Fibroblast of skin of right quadriceps (primary cell): ENCODE measurements at places on chromosomes 6 and 20.

DNA sequence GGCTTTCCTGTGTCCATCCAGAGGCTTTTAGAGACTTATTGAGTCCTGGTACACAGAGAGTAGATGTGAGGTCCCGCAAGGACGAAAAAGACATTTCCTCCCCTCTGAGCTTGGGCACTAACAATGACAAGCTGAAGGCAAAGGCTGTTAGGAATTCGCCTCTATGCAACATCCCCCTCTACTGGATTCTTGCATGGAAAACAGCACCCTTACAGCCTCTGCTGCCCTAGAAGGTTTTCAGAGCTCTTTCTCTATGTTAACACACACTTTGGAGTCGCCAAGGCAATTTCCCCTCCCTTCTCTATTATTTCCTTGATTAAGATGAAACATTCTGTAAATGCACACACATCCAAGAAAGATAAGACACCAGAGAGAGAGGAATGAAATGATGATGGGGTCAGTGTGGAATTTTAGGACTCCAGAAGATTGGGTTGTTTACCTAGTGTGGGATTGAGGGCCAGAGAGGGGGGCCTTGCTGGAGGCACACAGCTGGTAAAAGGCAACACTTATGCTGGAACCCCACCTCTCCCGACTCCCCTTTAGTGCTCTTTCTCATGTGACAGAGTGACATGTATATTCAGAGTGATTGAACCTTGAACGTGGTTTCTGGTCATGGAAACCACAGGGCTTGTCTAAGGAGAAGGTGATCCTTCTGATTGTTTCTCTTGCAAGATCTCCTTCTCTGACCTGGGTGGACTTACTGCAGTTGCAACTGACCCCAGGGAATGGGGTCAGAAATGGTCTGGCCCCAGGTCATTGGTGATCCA lies 300.7 kb downstream of the CLIC5 start:
- DNase-seq, result peak; percentile 90

GRCh38 chr6:74182992-74183391 lies 487.0 kb downstream of the CD109 start:
- DNase-seq, result no peak

GRCh38 chr6:5999688-6000608 lies 6.8 kb downstream of the NRN1 start:
- no peak for DNase-seq

GRCh38 chr20:54078296-54078984 lies 8.0 kb upstream of the BCAS1 start:
- DNase-seq, result no peak

DNA sequence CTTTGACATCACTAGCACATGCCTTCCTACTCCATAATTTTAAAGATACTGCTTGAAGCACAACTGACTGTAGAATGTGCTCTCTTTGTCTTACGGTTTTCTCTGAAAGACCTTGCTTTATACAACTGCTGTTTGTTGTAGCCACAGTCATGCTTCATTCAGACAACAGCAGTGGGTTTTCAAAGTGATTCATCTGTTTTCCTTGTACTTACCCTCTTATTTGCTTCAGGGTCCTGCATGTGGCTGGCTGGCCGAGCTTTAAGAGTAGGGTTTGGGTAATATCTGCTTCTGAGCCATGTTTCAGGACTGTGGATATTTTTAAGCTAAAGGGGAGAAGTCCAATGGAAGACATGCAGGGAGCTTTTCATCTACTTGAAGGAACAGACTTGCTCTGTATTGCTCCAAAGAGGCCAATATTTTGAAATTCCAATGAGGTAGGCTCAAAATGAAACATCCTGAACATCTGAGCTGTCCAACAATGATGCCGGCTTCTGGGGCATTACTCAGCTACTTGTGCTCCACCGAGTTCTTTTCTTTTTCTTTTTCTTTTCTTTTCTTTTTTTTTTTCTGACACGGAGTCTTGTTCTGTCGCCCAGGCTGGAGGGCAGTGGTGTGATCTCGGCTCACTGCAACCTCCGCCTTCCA lies 160.2 kb upstream of the SGK1 start:
- peak; percentile 13 for DNase-seq

GRCh38 chr6:137864812-137865508 lies 2.1 kb upstream of the TNFAIP3 start:
- no peak for DNase-seq

- peak; percentile 64 for DNase-seq
Observed at GRCh38 chr20:8394308-8394945, 262.4 kb downstream of the PLCB1 start.

DNA sequence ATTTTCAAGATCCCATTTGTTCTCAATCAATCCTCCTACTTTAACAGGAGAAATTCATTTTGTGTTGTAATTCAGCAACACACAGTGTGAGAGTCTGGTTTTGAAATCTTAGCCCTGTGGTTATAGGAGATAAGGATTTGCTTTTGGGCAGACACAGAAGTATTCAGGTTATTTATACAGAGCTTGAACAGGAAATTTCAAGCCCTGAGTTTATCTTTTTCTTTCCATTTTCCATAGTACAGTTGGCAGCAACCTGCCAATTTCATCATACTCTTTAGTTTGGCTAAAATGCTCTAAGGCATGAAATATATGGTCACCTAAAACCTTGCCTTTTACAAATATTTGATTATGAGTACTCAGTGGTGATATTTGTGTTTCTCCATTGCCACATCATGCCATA lies 41.4 kb downstream of the PKIB start:
- DNase-seq, result no peak

- DNase-seq, result no peak
Observed at GRCh38 chr6:50819466-50819903, 814 bp downstream of the TFAP2B start.

DNA sequence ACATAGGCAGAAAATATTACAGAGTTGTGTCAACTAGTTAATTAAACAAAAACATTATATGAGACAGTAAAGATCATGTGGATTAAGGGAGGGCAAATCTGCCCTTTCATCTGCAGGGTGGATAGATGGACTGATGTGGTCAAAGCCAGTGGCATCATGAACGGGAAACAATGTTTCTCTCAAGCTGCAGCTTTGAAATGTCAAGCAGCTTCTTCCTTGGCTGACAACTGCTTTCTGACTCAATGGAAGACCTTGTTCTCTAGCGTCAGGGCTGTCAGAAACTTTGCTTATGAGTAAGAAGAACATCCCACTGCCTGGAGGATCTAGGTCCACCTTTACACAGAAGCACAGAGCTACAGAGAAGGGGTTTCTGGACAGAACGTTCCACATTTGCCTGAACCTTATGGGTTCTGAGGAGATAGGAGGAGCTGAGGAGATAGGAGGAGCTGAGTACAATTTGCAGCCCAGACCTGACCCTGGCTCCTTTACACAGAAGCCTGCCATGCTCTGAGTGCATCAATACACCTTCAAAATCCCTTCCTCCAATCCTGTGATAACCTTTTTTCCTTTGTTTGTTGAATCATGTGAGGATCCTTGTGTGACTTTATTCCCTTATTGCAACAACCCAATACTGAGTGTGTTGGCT lies 6.1 kb downstream of the CST5 start:
- DNase-seq, result no peak

DNA sequence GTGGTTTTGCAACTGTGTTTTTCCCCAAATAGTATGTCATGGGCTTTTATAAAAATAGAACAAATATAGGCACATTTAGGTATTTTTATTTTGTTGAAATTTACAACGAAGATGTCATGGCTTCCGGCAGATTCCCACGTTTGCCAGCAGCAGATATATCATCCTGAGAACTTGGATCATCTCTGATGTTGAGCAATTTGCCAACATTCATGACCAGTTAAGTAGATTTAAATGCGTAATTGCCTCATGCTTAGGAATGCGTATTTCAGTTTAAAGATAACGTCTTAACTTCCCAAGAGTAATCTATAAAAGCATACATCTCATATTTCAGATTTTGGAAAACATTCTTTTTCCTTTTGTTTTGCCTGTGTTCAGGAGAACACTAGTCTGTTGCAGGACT lies 457.8 kb downstream of the QKI start:
- DNase-seq, result peak; percentile 91

DNA sequence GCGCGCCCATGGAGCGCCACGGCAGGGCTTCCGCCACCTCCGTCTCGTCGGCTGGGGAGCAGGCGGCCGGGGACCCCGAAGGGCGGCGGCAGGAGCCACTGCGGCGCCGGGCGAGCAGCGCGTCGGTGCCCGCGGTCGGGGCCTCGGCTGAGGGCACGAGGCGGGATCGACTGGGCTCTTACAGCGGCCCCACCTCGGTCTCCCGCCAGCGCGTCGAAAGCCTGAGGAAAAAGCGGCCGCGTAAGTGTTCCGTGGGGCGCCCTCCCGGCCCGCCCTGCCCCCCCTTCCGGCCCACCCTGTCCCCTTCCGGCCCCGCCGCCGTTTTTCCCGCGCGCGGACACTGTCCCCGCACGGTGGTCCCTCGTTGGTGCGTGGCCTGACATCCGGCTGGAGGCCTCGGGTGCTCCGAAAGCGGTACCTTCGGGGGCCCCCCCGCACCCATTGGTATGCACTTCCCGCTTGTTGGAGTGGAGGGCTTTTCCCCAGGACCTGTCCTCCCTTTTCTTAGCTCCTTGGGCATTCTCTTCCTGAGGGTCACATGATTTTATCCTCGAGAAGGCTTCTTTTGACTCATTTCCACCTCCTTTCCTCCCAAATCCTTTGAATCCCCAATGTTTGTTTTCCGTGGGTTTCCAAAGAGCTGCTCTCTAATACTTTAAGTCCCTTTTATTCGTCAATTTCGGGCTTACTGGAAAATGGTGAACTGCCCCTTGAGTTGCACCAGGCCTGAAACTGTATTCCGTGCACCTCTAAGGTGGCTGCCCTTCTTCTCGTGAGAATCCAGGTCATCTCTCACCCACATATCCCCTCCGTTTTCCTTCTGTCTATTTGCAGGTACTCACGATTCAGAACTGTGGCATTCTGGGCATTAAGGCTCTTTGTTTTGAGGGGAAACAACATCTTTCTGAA lies 556 bp downstream of the PANK2 start:
- DNase-seq, result peak; percentile 11

- peak; percentile 93 for DNase-seq
Observed at GRCh38 chr6:81890846-81891245, 138.4 kb upstream of the TENT5A start.

DNA sequence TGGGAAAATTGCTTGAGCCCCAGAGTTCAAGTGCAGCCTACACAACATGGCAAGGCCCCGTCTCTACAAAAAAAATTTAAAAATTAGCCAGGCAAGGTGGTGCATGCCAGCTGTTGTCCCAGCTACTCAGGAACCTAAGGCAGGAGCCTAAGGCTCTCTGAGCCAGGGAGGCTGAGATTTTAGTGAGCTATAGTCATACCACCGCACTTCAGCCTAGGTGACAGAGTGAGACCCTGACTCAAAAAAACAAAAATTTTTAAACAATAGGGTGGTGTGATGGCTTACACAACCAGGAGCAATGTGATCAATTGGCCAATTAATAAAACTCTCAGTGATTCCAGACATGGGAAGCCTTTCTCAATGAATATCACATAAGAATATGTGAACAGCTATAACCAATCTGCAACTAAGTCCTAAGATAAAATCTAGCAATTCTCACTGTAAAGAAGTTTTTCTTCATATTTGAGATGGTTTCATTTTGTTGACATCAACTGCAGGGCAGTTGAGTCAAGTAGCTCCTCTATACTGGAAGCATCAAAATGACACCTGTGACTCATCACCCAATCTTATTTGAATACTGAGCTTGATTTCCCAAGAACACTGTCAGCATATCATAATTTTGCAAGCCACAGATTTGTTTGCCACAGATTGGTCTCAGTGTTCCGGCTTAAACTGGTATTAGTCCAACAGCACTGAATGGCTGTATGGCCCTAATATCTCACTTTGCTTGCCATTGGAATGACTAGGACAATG lies 169.0 kb upstream of the GJE1 start:
- DNase-seq, result peak; percentile 34

DNA sequence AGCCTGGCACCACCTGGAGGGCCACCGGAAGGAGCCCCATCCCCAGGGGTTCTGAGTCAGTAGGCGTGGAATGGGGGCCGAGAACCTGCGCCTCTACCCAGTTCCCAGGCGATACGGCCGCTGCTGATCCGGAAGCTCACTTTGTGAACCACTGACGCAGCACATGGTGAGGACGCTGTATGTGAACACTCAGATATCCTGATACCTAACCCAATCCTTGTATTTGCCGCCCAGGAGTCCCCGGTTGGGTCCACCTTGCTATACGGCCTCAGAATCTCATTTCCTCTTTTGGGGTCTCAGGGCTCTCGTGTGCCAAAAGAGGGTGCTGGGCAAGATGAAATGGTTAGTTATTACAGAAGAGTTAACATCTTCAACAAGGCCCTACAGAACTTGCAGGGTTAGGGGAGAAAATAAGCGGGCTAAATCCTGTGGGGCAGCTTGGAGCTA lies 604 bp upstream of the RAB5IF start:
- DNase-seq, result no peak

- DNase-seq, result no peak
Observed at GRCh38 chr6:42409581-42409980, 42.1 kb downstream of the TRERF1 start.

- peak; percentile 86 for DNase-seq
Observed at GRCh38 chr20:44026647-44027342, 112.1 kb downstream of the TOX2 start.

DNA sequence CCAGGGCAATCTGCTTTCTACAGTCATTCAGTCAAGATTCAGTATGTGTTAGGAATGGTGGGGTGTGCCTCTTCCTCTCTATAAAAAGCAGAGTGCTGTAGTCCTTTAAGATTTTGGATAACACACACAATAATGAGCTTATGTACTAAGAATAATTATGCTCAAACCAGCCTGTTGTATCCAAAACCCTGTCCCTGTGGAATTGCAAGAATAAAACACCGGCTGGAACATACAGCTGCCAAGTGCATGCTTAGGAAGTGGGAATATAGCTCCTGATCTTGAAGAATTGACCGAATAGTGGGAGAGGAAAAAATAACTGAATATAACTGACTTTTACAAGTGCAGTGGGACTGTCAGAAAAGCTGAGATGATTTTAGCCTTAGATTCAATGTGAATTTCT lies 979 bp upstream of the MOCS1 start:
- DNase-seq, result no peak

DNA sequence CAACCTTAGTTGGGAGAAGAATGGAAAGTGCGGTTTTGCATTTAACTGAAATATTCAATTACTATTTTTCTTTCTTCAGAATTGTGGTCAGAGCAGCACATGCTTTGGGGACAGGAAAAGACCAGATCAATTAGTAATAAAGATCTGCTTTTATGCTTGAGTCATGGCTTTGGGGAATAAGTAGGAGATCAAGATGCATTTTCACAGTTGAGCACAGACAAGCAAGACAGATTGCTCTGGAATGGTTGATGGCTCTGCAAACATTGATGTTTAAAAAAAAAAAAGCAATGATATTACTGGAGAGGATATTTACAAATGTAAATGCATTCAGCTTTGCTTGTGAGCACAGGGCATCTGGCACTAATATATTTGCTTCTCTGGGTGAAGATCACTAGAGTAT lies 224.4 kb upstream of the SASH1 start:
- DNase-seq, result no peak

DNA sequence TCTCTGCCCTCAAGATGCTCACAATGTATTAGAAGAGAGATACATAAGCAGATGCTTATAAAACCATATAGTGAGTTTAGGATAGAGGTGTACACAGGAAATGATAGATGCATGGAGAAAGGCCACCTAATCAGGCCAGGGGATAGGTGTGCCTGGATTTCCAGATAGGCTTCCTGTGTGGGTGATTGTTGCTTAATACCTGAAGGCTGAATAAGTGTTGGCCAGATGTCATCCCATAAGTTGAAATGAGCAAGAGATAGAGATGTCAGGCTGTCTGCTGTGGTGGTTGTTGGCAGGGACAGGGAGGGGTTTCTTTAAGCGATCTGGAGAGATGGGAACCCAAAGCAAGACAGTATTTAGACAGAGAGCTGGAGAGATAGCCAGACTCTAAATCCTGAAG lies 109.8 kb upstream of the SGK1 start:
- DNase-seq, result no peak

GRCh38 chr6:16635810-16636602 lies 125.3 kb downstream of the ATXN1 start:
- DNase-seq, result peak; percentile 86

GRCh38 chr20:62922451-62922921 lies 3.8 kb downstream of the DIDO1 start:
- DNase-seq, result no peak
